Keratinocyte (primary cell): ENCODE measurements at places on chromosomes 7 and 10.
A peak's percentile ranks its signal among the peaks of the same experiment; 100 is the strongest.

- no peak for DNase-seq
These were observed 36.2 kb downstream of the GNG11 start for GRCh38 chr7:93957767-93958166.

DNA sequence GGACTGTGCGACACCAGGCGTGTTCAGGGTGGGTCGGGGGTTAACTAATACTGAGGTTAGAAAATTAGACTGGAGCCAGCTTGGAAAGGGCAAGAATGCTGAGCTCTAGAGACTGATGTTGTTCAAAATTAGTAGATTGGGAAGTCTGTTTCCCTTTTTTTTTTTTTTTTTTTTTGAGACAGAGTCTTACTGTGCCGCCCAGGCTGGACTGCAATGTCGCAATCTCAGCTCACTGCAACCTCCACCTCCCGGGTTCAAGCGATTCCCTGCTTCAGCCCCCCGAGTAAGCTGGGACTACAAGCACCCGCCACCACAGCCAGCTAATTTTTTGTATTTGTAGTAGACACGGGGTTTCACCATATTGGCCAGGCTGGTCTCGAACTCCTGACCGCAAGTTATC is 2.7 kb upstream of the CPVL start:
- no peak for DNase-seq

DNA sequence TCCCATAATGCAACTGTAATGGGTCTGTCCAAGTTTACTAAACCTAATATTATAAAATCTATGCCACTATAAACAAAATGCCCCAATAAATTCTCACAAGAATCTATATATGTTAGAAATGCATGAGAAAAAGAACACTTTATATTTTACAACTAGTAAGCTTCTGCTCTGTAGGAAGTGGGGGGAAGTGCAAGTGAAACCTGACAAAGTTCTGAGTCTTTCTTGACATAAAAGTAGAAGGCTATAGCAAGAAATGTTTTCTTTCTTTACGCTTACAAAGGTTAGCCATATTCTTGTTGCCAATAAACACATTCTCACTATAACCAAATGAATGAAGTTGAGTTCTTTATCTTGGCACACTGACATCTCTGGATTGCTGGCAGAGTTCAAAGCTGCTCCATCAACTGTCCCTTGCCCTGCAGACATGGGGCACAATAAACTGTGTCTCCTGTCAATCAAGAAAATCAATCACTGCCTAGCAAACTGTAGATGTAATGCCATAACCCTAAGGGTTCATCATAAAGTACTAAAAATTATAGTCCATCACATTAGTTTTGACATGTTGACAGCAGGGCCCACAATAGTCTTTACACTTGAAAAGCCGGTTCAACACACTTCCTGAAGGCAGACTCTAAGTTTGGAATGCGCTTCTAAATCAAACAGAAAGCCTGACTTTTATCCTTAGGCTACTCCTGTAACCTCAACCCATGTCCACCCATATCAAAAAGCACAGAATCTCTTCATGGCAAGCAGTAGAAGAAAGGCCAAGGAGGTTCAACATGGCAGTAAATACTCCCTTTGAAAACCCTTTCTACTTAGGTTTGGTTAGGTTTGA is 58.6 kb downstream of the TPK1 start:
- DNase-seq: no peak

GRCh38 chr10:43856299-43856698 is 207.6 kb upstream of the ZNF32 start:
- no peak for DNase-seq

- DNase-seq: no peak
These were observed 804 bp downstream of the C10orf95 start for GRCh38 chr10:102450374-102451104.

DNA sequence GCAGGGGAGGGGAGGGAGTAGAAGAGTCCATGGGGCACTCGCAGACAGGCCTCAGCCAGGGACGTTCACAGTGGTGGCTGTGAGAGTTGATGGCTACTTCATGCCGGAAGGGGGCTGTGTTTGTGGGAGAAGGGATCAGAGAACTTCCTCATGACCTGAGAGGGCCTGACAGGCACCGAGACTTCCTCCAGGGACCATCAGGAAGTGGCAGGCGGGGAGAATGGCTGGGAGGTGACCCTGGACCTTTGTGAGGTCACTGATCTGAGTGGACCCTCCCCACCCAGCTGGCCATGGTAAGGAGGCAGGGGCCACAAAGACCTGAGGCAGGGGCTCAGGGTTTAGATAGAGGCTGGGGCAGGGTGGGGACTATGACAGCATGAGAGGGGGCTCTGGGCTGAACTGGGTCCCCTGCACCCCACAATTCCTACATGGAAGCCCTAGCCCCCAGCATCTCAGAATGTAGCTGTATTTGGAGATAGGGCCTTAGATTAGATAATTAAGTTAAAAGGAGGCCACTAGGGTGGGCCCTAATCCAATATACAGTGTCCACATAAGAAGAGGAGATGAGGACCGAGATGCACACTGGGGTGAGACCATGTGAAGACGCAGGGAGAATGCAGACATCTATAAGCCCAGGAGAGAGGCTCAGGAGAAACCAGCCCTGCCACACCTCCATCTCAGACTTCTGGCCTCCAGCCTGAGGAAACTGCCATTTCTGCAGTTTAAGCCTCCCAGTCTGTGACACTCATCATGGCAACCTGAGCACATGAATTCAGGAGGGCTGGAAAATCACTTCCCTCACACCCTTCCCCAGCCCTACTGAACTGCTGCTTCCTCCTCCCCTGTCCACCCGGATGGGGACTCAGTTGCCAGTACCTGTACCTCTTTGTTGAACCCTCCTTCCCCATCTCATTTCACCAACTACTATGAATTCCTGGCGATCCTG is 273.9 kb upstream of the ZNF32 start:
- DNase-seq: no peak

DNA sequence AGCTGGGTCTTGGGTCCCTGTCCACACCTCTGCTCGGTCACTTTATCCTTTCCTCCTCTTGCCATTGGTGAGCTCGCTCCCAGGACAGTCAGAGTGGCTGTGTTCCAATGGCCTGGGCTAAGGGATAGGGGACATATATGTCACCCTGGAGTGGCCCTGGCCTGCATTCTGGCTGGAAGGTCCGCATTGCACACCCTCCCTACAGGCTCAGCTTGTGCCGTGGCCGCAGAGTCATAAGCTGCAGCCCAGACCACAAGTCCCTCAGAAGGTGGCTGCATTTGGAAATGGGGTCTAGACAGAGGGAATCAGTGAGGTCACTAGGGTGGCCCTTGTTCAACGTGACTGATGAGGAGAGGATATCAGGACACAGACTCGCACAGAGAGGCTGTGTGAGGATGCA is 363.8 kb upstream of the SHH start:
- DNase-seq: no peak

- no peak for DNase-seq
These were observed 526.1 kb downstream of the LRMDA start for GRCh38 chr10:75957314-75958120.

DNA sequence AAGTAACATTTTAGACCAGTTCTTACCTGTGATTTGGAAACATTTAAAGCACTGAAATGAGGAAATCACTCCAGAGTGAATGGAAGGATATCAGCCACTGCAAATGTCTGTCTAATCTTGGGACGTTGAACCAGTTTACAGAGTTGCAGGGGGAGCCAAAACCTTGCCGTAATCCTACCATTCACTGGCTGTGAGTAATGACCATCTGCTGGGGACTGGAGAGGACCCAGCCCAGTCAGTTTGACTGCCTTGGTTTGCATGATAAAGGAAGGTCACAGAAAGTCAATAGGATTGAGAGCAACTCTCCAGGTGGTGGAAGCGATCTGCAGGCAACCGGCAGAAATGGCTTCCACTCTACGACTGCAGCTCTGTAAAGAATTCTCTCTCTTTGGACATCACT is 167.2 kb downstream of the AKR1D1 start:
- DNase-seq: no peak

- no peak for DNase-seq
These were observed 2.0 kb downstream of the NOD1 start for GRCh38 chr7:30476459-30477145.

DNA sequence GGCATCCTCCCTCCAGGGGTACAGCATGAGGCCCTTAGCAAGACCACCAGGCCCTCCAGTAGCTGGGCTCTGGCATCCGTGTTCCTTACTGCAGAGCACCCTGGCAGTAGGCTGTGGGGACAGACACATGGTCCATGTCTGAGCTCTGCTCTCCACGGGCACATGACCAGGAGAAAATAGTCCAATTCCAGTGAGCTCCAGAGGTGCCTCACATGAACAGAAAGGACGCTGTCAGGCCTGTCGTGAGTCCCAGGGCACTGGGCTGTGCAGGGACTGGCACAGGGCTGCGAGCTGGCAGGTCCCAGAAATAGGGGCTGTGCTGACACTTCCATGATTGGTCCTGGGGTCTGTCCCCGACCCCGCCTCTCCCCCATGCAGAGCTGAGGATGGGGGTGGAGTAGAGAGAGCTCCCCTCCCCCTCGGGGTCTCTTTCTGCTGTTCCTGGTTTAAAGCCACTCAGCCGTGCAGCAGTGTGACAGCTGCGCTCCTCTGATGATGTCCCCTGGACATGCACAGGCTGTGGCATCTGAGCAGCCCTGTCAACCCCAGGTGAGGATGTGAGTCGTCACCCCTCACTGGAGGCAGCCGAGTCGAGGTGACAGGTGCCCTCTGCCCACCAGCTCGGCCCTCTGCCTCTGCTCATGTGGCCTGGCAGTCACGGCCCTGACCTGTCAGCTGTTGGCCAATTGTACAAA is 25.2 kb upstream of the ZNF488 start:
- DNase-seq: no peak

GRCh38 chr7:44434201-44434600 is 56.3 kb downstream of the NUDCD3 start:
- DNase-seq: no peak

DNA sequence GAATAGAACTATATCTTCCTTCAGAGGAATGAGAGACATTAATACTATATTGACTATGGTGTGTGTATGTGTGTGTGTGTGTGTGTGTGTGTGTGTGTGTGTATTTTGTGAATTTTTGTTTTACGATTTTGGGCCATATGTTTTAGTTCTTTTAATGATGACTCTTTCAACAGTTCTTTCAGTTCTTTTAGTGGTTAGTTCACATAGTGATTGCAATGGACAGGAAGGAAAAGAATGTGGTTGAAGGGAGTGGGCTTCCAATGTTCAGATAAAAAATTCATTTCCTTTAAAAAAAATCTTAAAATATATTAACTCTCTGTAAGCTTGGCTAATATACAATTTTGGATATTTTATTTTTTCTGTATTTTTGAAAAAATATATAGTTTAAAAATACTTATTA is 315.7 kb upstream of the DGKB start:
- DNase-seq: no peak

DNA sequence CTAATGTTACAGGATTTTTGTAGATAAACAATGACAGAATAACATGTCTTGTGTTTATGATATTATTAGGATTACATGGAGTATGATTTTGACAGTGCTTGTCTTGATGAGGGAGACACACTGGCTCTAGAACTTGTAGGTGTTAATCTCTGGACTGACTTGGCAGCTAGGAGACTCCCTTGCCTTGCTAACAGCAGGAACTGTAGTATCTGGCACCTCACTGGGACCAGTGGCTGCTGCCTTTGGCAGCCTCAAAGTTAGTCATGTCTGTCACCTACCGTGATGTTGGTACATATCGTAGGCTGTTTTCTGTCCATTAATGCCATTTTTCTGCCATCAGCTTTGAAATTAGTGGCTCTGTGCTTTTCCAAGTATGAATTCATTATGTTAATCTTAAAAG is 261.5 kb downstream of the CDK14 start:
- no peak for DNase-seq

- no peak for DNase-seq
These were observed 30.6 kb upstream of the FIGNL1 start for GRCh38 chr7:50480797-50481196.

- DNase-seq: no peak
These were observed 280.5 kb downstream of the POM121L12 start for GRCh38 chr7:53315981-53316380.

GRCh38 chr7:77348371-77348813 is 67.8 kb downstream of the GSAP start:
- no peak for DNase-seq

DNA sequence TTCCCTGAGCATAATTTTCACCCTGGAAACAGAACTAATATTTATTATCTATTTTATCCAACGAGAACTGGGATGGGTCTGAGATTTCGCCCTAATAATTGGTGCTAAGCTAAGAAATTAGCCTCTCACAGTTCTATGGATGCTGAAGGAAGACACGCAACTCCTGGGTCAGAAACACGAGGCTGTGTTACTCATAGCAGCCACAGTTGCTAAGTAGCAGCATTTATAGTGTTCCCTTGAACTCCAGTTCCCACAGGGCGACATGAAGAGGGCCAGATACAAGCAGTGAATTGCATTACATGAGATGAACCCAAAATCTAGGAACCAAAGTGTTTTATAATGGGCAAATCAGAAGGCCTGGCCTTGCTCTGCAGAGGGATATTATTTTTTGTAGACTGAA is 109.8 kb upstream of the AGR3 start:
- DNase-seq: no peak

- no peak for DNase-seq
These were observed 6.4 kb upstream of the SOSTDC1 start for GRCh38 chr7:16471933-16472332.

DNA sequence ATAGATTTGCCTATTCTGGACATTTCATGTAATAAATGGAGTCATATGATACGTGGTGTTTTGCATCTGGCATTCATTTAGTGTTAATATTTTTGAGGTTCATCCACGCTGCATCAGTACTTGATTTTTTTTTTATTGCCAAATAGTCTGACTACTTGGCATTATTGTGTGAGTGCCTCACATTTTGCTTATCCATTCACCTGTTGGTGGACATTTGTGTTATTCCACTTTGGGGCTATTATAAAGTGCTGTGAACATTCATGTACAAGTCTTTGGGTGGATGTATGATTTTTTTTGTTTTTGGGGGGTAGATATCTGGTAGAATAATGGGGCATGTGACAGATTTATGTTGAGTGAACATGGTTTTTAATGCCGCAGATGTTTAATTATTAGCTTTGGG is 19.7 kb downstream of the CUL1 start:
- DNase-seq: no peak

DNA sequence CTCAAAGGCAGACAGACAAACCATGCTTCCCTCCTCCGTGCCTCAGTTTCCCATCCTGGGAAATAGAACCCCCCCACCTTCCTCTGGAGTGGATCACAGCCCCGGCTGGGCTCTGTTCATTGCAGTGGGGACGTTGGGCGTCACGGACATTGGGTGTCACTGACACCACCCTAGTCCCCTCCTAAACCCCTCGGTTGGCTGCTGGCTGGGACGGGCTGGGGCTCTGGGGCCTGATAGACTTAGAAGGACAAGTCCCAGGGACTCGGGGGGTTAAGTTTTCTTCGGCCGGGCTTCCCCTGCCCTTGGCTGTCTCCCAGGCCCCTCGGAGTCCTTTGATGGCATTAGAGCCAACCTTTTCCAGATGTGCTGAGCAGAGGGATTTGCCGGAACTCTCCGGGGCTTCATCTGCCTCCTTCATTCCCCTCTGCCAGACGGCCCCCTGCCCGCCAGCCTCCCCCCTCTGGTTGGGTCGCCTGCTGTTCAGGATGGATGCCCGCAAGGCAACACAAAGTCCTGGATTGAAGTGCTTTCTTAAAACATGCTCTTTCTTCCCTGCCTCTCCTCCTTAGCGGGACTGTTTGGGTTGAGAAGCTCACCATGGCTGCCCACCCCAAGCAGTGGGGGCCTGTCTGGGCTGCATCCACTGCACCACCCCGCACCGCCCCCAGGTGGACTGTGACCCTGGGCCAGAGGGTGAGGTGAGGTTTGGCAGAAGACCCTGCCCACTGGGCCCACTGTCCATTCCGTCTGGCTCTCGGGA is 73.0 kb downstream of the COL26A1 start:
- no peak for DNase-seq

- peak; percentile 5 for DNase-seq
These were observed 202.6 kb upstream of the FOXK1 start for GRCh38 chr7:4479367-4480039.

GRCh38 chr10:100327007-100327717 is 2.9 kb downstream of the PKD2L1 start:
- no peak for DNase-seq
